Germinal center (tissue), 1 donor: ENCODE measurements at places on chromosomes 1 and 21.

- no peak for DNase-seq
Measured at GRCh38 chr1:229079016-229079595, 191.8 kb upstream of the RAB4A start.

- peak; percentile 87 for DNase-seq
Measured at GRCh38 chr1:154607609-154608396, at the start of gene ADAR. TSS of gene ADAR (minus strand) at chr1:154608186. CDS start at chr1:154608006, 180 bp downstream.

DNA sequence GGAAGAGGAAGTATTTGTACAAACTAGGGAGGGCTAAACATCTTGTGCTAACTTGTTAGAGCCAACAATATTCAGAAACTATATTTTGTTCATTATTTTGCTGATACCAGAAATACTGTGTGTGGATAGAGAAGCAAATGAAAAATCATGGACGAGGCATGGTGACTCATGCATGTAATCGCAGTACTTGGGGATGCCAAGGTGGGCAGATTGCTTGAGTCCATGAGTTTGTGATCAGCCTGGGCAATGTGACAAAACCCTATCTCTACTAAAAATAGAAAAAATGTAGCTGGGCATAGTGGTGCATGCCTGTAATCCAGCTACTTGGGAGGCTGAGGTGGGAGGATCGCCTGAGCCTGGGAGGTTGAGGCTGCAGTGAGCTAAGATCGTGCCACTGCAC, 13.4 kb downstream of the LRRC41 start:
- no peak for DNase-seq

GRCh38 chr1:239779962-239780361, 311.7 kb upstream of the FMN2 start:
- DNase-seq = no peak
